ENCODE measurements at places on chromosomes 5 and 9.

DNA sequence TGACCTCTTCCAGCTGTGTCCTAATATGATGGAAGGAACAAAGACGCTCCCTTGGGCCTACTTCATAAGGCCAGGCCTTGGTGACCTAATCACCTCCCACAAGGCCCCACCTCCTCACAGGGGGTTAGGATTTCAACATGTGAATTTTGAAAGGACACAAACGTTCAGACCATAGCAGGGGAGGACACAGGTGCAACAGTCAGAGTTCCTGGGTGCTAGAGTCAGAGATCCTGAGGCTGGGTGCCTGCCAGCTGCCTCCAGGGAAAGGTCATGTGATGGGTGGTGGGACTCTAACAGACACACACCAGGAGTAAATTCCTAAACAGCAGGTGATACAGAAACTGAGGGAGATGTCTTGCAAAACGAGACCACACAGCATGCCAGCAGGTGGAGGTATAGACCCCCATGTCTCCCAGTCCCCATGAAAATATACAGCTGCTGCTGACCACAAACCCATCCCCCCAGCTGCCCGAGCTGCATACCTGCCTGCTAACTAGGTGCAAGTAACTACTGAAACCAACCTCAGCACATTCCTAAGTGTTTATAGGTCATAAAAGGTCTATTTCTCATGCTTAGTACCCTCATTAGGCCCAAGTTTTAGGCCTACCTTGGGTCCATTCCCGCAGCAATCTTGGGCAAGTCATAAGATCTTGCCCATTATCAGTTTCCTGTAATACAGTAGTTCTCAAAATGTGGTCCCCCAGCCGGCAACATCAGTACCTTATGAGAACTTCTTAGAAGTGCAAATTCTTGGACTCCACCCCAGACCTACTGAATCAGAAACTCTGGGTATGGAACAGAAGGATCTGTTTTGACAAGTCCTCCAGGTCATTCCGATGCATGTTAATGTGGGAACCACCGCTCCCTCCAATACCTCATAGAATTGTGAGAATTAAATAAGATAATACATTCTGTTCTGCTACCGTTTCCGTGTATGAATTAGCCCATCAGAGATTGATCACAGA, 245.3 kb downstream of the ENC1 start:
- peak; percentile 49 for DNase-seq

- no peak for DNase-seq
Measured at GRCh38 chr9:131008563-131008908, 438 bp upstream of the LAMC3 start.

DNA sequence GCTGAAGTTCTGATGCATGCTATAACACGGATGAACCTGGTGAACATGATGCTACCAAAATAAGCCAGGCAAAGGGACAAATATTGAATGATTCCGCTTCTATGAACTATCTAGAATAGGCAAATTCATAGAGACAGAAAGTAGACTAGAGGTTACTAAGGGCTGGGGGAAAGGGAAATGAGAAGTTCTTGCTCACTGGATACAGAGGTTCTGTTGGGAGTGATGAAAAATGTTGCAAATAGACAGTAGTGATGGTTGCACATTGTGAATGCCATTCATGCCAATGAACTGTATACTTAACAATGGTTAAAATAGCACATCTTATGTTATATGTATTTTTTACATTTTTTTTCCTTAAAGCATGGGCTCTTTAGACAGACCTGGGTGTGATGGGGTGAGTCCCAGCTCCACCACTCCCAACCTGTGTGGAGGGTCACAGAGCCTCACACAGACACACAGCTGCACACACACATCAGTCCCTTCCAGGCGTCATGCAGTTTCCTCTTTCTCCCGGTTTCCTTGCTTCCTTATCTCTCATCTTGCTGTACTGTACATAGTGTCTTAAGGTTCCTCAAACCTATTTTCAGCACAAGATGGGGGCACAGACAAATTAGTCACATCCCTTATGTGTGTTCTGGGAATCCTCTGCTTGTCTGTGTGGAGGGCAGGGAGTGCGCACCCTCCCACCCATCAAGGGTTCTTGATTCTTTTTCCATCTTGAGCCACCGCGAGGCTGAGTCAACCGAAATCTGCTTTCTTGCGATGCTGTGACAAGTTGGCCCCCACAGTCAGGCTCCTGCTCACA, 192.9 kb downstream of the CRB2 start:
- no peak for DNase-seq

- DNase-seq: peak; percentile 82
Measured at GRCh38 chr5:1568201-1568979, 44.6 kb upstream of the LPCAT1 start.

DNA sequence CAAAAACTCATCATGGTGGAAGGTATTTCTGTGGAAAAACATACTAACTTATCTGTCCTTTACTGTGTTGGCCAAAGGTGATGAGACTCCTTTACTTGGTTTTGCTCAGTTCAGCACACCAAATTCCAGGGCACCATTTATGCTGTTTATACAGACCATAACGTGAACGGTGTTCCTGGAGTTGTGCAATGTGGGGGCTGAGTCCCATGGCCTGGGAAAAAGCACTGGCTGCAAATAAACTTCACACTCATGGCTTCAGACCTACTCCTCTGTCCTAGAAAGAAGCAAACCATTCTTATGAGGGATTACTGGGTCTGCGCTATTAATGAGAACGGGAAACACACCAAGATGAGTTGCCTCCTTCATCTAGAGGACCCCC, 10.4 kb downstream of the FREM1 start:
- no peak for DNase-seq

- DNase-seq: no peak
Measured at GRCh38 chr9:137198902-137199283, 1.6 kb downstream of the TPRN start.

DNA sequence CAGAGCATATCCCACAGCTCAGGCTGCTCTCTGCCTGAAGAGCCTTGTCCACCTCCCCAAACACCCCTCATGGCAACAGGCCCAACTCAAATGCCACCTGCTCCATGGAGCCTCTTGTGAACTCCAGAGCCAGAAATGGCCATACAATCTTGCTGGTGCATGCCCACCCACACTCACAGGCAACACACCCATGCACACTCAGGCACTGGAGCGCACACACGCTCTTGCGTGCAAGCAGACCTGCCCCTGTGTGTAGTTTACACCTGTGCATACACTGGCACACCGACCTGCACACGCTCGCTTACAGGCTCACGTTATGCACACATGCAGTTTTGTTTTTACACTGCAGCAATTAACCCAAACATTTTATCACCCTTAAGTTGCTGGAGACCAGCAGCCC, 40.0 kb downstream of the HRH2 start:
- no peak for DNase-seq

GRCh38 chr9:106023455-106023854, 329.1 kb downstream of the TMEM38B start:
- no peak for DNase-seq

- no peak for DNase-seq
Measured at GRCh38 chr5:147051193-147051592, 172.6 kb upstream of the PPP2R2B start.

DNA sequence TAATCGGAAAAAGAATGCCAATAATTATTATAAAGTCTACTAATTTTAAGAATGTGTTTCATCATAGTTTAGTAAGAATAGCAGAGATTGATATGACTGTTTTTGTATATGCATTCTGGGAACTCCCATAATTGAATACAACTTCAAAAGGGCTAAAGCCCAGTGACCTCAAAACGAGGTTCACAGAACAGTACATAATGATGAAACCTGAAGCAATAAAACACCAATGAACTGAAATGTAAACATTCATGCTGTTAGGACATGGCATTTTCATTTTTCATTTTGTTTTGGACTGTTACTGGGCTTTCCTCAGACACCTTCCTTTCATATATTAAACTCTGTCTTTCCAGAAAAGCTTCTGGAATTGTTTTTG, 684 bp upstream of the JMY start:
- DNase-seq: peak; percentile 21

DNA sequence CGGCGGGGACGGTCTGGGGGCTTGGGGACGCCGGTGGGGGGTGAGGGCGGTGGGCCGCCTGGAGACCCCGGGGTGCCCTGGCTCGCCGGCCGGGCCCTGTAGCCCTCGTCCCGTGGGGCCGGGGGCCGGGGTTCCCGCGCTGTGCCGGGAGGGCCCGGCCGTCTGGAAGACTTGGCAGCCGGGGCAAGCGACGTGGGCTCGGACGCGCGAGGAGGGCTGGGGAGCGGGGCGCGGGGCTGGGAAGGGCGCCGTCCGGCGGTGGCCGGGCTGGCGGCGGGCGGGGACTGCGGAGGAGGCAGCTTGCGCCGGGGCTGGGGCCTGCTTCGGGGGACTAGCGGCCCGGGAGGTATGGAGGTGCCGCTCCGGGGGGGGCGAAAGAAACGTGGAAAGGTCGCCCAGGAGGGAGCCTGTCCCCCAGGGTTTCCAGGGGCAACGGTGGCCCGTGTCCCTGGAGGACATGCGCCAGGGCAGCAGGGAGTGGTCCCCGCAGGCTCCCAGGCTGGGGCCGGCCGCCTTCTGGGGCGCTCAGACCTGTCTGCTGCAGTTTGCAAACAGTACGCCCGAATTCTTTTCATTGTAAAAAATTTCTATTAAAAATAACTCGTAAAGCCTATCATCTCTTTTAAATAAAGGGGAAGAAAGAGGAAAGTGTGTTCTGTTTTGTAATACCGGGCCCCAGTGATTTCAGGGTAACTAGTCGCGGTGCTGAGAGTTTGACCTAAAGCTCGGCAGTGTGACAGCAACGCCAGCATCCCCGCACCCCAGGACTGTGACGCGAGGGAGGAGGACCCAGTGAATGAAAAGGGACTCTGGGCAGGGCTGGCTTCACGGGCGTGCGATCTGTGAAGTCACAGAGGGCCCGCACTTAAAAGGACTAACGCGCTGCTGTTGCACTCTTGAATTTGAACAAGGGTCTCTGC, 752 bp upstream of the ANKH start:
- DNase-seq: no peak

- no peak for DNase-seq
Measured at GRCh38 chr5:2332521-2332920, 419.0 kb downstream of the IRX2 start.

GRCh38 chr9:76560481-76560922, 101.5 kb downstream of the GCNT1 start:
- no peak for DNase-seq

DNA sequence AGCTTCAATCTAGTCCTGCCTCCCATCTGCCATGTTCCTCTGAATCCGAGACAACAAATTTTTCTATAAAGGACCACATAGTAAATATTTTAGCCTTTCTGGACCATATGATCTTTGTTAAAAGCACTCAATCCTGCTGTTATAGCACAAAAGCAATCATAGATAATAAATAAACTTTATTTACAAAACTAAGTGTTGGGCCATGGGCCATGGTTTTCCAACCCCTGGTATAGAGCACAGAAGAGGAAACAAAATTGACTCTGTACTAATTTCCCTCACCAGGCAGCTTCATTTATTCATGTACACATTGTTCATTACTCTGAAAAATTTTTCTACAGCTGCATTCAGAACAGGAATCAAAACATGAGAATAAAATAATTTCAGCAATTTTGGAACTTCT, 288.9 kb downstream of the AGTPBP1 start:
- no peak for DNase-seq

GRCh38 chr5:133269691-133270090, 217.9 kb downstream of the HSPA4 start:
- DNase-seq: no peak

DNA sequence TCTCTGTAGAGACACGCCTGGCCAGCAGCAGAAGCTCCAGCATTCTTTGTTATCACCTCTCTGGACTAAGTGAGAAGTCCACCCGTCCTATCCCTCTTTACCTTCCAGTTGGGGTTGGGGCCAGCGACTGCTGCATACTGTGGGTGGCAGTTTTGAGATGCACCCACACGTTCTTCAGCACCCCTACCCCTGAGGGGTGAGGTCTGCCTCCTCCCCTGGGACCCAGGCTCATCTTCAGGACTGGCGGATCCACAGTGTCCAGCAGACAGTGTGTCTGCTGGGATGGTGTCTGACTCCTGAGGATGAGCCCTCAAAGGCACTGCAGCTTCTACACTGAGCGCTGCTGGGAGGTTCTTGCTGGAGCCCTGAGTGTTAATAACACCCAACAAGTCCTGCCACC, 78.8 kb downstream of the GADD45G start:
- DNase-seq: no peak

- DNase-seq: no peak
Measured at GRCh38 chr5:116577064-116577788, 2.6 kb upstream of the SEMA6A start.

- DNase-seq: no peak
Measured at GRCh38 chr5:83283761-83284160, 187.8 kb upstream of the VCAN start.

GRCh38 chr9:77978086-77978781, 53.4 kb downstream of the GNAQ start:
- DNase-seq: no peak

- no peak for DNase-seq
Measured at GRCh38 chr5:171261361-171261760, 47.7 kb upstream of the TLX3 start.

- peak; percentile 44 for DNase-seq
Measured at GRCh38 chr5:1594357-1595106, 70.8 kb upstream of the LPCAT1 start.

DNA sequence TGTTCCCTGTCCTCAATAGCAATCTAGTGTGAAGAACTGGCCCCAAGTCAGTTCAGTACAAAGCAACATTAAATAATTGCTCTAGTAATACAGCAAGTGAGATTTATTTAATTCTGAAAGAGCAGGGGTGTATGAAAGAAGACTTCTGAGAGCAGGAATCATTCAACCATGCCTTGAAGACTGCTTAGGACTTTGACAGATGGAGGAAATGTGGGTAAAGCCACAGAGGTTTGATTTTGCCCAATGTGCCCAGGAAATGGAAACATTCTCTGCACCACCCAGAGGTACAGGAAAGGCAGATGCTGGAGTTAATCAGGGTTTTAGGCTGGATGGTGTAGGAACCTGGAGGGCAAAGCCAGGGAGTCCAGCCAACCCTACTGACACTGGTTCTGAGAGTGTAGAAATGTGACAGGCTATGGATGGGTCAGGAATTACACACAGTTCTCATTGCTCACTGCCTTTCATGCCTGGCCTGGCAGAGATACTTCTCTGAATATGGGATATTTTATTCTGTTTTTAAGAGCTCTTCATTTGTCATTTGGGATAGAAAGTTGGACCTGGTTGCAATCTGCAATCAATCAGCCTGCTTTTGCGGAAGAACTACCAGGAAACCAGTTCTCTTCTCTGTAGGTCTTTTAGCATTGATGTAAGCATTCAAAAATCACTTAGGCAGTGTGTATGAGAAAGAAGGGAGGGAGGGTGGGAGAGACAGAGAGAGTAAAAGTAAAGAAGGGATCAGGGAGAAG, 88.3 kb downstream of the BRINP1 start:
- DNase-seq: no peak

GRCh38 chr5:123659011-123659410, 147.0 kb downstream of the CSNK1G3 start:
- DNase-seq: no peak

GRCh38 chr5:148372166-148372725, 11.5 kb upstream of the FBXO38 start:
- DNase-seq: no peak

DNA sequence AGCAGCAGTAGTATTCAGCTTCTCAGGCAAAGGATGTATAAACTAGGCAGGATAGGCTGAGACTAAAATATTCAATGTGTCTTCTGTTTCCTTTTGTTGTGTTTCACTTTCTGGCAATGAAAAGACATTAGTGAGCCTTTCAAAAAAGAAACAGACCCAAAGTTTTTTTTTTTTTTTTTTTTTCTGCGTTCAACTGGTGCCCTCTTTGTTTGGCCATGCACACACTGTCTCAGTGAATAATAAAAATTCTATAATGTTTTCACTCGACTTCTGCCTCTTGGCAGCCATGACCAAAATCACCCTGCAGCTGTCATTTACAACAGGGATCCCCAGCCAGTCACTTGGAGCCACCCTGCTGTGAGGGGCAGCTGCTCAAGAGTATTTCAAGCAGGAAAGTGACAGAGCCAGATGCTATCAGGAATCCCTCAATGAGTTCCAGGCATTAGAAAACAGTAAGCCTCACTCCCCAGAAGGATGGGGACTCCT, 44.0 kb upstream of the MAN2A1 start:
- DNase-seq: no peak

Data from NCI-H2029 treated with DMSO at 0.1 percent for 48 hours (cell line).